ENCODE measurements at places on chromosomes 4 and X.

DNA sequence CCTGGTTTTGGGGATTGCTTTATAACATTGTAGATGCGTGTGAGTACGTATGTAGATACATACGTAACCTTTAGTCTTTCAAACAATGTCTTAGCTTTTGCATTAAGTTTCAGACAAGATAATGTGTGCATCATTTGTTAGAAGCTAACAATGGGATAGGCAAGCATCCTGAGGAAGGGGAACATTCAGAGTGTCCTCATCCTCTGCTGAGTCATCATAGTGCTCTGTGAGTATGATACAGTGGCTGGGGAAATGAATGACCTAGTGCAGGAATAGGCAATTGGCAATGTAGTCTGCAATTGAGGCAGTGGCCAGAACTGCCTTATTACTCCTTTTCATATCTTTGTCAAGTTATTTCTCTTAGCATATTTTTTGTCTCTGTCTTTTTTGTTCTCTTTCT lies 7.3 kb downstream of the NAP1L5 start:
- no peak for DNase-seq

GRCh38 chr4:74453037-74453635 lies 8.2 kb downstream of the AREG start:
- no peak for DNase-seq

- no peak for DNase-seq
Measured at GRCh38 chr4:68367835-68368234, 17.9 kb upstream of the YTHDC1 start.

- no peak for DNase-seq
Measured at GRCh38 chr4:152479428-152480026, 56.4 kb downstream of the FBXW7 start.

- no peak for DNase-seq
Measured at GRCh38 chrX:148771440-148771839, 271.0 kb downstream of the AFF2 start.

GRCh38 chr4:16377887-16378286 lies 151.6 kb upstream of the TAPT1 start:
- DNase-seq: no peak

DNA sequence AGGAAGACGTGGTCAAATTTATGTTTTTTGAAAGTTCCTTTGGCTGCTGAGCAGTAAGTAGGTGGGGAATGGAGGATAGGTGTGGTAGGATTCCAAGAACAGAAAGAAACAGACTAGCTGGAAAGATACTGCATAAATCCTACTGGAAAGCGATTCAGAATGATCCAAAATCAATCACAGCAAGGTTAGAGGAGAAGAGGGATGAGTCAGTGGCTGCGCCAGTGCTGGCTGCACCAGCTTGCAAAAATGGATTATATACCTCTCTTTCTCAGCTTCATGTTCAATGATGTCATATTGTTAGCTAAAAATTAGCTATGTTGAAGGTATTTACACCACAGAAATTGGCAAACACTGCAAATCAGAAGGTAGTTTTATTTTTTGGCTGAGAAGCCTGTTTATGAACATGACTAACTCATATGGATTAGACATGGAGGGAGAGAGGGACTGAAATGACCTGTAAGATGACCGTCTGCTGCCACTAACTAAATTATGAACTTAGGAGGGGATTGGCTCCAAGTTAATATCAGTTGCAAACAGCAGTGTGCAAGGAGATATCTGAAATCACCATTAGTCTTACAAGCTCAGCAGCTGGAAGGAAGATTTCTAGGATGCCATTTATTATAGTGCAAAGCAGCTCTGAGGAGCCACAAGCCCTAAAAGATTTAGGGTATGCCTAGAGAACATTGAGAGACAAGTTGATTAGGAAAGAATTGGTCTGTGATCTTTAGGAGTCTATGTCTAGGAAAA lies 405.3 kb downstream of the MID1IP1 start:
- no peak for DNase-seq

GRCh38 chr4:162409048-162409447 lies 245.2 kb upstream of the FSTL5 start:
- no peak for DNase-seq

- DNase-seq: no peak
Measured at GRCh38 chr4:169361756-169362155, 91.0 kb upstream of the SH3RF1 start.

- no peak for DNase-seq
Measured at GRCh38 chr4:90234916-90235547, 107.8 kb downstream of the CCSER1 start.

GRCh38 chrX:38382663-38383062 lies 30.3 kb downstream of the OTC start:
- no peak for DNase-seq

DNA sequence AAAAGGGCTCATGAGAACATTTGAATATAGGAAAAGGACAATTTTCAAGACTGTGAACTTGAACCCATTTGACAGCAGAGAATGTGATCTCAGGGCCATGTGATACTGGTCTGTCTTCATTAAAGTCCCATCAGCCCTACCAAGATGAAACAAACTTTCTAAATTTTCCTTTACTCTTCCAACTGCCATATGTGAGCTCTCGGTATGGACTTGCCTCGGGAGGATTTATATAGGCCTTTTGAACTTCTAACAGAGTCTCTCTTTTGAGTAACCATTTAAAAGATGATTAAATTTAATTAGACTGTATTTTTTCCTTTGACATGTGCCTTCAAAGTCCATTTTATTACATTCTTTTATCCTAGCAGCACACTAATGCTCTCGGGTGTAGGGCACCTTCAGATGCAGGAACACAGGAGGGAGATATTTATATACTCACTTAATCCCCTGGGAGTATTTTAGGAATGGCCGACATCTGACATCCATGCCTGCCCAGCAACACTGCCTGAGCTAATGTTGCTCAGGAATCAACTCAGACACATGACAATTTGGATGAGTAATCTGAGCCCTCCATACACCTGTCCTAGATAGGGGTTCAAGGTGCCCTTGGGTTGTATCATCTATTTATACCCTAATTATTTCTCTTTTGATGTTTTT lies 155.0 kb downstream of the SLC7A11 start:
- DNase-seq: no peak

DNA sequence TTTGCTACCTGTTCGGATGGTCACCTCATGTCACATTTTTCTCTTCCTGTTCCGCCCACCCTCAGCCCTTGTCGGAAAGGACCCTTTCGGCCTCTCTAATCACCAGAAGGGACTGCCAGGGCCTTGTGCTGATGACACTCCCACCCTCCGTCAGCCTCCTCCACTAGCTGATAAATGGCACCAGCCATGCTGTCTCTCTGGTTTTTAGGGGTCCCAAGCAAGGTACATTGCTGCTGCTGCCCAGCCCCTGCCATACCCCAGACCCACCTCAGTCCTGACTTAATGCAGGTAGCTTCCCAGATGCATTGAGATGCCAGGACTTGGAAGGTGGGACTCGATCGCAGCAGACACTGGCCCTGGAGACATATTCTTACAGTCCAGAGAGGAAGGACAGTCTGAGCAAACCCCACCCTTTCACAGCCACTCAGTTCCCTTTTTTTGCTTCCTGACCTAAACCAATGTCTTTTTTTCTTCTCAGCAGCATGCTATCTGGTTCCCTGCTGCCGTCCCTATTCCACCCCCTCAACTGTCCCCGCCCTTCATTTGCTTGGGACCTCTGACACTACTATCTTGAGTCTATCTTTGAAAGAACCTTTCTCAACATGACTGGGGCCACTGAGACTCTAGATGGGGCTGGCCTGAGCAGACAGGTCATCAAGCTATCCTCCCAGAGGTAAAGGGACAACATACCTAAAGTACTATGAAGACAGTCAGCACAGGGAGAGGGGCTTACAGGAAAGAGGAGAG lies at the start of gene BTK:
TSS of gene BTK (minus strand) at position 397 of the 747 bp plus-strand sequence. CDS start 10,907 bp downstream, outside the sequence.
- DNase-seq: no peak

DNA sequence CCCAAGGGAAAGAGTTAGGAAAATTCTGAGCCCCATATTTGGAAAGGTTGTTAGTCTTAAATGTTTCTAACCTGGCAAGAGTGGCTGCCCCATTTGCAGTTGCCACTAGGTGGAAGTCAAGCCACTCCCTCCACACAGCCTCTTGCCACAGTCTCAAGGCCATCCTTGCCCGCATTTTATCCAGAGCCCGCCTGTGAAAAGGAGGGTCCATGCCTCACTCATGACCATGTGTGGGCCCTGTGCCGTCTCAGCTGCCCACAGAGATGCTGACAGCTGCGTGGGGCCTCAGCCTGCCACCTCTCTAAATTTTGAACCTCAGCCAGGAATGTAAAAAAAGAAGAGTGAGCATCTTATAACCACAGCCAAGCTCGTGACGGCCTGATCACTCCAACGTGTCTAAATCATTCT lies 201.5 kb upstream of the FAM241A start:
- no peak for DNase-seq

DNA sequence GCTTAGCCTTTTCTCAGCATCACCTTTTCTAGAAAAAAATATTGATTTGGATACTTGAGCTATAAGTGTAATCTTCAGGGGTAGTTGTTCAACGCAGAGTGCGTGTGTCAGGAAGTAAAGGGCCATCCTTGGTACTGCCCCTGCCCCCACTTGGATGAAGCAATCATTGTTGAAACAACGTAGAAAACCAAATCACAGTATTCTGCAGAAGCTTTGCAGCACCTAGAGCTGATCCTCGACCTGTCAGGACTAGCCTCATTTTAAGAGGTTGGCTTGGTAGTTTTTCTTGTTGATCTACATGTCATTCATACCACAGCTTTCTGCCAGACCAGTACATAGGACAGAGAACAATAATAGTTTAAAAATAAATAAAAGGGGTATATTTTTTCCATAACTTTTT lies 65.3 kb upstream of the MYOZ2 start:
- peak; percentile 61 for DNase-seq

- no peak for DNase-seq
Measured at GRCh38 chr4:143420227-143420626, 83.6 kb downstream of the GAB1 start.

DNA sequence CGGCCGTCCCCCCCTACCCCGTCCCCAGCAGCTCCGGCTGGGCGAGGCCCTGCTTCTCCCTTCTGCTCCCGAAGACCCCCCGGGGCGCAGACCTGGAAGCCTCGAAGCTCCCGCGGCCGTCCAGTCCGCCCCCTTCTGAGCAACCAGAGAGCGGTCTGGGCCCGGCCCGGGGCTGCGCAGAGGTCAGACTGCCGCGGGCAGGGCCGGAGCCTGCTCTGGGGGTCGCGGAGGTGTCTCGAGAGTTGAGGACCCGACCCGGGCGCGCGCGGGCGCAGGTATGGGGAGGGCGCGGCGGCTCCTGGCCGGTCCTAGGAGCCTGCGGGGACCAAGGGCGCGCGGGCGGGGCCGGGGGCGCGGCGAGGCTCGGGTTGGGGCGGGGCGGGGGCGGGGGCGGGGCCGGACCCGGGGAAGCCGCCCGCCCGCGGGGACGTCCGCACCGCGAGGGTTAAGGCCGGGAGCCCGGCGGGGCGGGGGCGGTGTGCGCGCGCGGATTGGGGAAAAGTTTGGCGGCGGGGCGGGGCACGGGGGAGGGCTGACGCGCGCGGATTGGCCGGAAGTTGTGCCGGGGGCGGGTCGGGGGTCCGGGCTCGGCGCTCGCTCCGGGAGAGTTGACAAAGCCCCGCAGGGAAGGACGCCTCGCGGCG lies at the start of gene FGFRL1:
TSS of gene FGFRL1 (plus strand) at position 605 of the 644 bp plus-strand sequence. CDS start 860 bp downstream, outside the sequence.
- DNase-seq: peak; percentile 92

DNA sequence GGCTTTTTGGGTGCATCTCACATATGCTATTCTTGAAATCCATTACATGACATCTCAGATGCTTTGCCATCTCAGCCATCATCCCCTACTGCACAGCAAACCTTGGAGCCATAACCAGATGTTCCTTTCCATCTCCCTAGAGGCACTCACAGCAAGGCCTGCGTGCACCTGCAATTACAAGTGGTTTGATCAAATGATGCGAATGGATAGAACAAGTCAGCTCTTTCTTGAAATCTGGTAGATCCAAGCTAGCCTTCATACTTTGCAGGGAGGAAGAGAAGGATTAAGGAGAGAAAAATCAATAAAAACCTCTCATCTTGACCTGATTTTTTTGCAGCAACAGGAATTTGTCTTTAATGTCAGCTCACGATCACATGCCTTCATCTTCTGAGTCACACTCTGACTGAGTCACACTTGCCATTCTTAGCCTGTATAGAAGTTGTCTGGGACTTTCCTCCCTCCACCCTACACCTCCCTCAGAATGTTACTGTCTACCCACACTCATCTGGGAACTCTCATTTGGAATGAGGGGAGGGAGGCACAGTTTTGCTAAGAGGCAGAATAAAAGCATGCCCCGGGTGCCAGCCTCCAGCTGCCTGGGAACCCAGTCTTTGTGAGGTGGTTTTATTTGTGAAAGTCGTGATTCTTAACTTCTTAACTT lies 11.9 kb upstream of the TRIML1 start:
- no peak for DNase-seq

DNA sequence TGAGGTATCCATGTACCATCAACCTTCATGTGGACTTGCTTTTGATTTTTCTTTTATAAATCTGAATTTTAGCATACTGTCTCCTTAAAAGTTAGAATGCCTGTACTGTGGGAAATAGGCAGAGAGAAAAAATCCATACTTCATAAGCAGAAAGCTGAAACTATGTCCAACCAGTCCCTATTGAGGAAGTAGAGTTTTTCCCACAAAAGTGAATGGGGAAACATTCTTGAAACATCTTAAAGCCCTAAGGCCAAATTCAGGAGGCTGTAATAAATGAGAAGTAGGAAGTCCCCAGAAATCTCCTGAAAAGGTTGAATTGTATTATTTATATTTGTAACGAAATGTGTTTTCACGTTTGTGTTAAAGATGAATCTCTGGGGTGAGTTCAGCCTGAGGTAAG lies 56.3 kb downstream of the ENOX2 start:
- DNase-seq: no peak

- no peak for DNase-seq
Measured at GRCh38 chr4:90474484-90474883, 347.3 kb downstream of the CCSER1 start.

- no peak for DNase-seq
Measured at GRCh38 chr4:169228076-169228475, 42.7 kb downstream of the SH3RF1 start.

- peak; percentile 54 for DNase-seq
Measured at GRCh38 chr4:109560687-109561461, 828 bp downstream of the MCUB start.

GRCh38 chr4:184000457-184001396 lies 95.6 kb downstream of the STOX2 start:
- DNase-seq: no peak

GRCh38 chrX:67749536-67749935 lies 205.7 kb downstream of the AR start:
- DNase-seq: no peak

- no peak for DNase-seq
Measured at GRCh38 chr4:48913346-48913745, 6.8 kb upstream of the OCIAD2 start.

DNA sequence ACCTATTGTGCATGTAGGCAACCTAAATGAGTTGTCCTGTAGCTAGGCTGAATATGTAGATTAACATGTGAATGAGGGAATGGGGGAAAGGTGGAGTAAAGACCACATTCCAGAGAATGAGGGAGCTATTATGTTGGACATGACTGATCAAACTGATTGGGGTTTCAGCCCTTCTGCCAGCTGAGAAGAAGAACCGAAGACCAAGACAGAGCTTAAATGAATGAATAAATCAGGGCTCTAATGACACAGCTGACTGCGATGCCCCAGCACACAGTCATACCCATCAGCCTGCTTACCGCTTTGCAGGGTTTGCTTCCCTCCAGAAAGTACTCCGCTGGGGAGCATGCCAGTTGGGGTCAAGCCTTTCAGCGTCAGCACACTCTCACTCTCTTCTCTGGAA lies 315.4 kb downstream of the PPP3CA start:
- no peak for DNase-seq

All from RWPE2 (cell line).